ENCODE measurements at places on chromosomes 12 and 14.

DNA sequence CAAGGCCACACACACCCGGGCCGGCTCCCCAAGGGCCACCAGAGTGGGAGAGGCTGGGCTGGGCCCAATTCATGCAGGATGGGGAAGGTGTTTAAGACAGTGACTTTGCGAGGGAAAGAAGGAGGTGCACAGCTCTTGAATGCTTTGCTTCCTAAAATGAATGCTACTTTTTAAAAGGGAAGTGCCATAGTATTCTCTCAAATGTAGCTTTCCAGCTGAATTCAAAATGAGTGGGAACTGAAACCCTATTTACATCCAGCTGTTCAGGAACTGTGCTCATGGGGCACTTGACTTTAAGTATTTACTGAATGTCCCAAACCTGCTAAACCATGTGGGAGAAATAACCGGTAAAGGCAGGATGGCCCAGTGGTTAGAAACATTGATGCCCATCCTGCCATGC is 7.6 kb downstream of the ITPK1 start:
- no peak for DNase-seq

DNA sequence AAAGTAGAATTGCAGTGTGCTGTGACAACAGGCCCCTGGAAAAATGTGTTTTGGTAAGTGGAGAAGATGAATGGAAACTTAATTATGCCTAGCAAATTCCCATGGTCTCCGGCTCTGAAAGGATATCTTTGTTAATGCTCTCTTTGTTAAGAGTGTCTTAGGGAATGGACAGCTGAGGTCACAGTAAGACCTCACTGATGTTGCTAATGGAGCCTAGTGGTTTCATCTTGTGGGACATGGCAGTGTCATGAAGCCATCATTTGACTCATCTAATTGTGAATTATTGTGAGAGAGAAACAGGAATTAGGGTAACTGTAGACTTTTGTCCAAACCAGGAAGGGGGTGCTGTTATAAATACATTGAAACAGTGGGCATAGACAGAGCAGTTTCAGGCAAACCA is 330.3 kb downstream of the TMTC2 start:
- DNase-seq = no peak

GRCh38 chr14:23512156-23512555 is 39.4 kb downstream of the ZFHX2 start:
- no peak for DNase-seq

- DNase-seq = no peak
Observed at GRCh38 chr14:49982501-49982951, 89.6 kb downstream of the ARF6 start.

GRCh38 chr14:86518298-86518697 is 988.4 kb downstream of the FLRT2 start:
- DNase-seq = no peak
